ENCODE measurements at places on chromosomes 3 and 15.

DNA sequence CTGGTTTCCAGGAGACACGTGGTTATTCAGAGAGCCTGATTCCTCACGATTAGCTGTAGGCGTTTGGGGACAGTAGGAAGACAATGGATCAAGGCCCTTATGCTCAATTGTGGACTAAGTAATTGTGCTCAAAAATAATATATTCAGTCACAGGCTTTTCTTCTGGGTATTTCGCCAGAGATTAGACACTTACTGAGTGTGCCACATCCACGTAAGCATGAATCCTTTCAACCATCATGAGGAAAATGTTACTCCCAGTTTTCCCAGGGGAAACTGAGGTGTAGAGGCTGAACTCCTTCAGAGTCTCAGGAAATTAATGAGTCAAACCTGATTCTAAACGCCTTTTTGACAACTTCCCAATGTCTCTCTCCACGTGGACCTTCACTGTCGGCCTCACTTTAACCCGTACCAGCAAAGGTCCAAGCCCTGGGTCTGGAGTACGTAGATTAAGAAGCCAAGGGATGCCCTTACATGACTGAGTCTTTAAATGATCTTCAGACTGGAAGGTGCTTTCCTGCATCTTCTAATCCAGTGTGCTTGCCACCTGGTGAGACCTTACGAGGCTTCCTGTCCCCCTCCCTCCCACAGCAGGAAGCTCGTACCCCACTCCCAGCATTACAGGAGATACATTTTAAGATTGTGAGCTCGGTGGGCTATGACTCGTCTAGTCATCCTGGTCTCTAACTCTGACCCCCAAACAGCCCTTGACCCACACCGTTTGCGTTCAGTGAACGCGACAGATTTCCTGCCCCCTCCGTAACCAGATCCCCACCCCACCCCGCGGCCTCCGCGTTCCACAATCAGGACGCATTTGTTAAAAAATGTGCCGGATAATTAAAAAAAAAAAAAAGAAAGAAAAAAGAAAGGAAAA, 1.7 kb downstream of the PKM start:
- no peak for DNase-seq

GRCh38 chr3:193080821-193081365, 160.1 kb upstream of the PLAAT1 start:
- no peak for DNase-seq

- no peak for DNase-seq
Observed at GRCh38 chr3:111852540-111852939, 6.5 kb upstream of the PHLDB2 start.

GRCh38 chr15:81068516-81068915, 65.6 kb upstream of the CFAP161 start:
- DNase-seq = no peak

DNA sequence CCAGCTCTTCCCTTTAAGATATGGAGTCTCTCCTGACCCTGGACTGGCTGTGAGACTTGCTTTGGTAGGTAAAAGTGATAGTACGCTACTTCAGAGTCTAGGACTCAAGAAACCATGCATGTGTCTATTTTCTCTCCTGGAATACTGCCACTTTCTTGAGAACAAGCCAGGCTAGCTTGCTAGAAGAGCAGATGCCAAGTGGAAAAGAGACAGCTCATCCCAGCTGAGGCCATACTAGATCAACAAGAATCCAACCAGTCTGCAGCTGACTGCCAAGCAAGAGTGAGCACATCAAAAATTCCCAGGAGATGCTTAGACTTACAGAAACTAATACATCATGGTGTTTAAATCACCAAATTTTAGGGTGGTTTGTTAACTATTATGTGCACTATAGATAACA, 208.3 kb upstream of the RBMS3 start:
- no peak for DNase-seq

DNA sequence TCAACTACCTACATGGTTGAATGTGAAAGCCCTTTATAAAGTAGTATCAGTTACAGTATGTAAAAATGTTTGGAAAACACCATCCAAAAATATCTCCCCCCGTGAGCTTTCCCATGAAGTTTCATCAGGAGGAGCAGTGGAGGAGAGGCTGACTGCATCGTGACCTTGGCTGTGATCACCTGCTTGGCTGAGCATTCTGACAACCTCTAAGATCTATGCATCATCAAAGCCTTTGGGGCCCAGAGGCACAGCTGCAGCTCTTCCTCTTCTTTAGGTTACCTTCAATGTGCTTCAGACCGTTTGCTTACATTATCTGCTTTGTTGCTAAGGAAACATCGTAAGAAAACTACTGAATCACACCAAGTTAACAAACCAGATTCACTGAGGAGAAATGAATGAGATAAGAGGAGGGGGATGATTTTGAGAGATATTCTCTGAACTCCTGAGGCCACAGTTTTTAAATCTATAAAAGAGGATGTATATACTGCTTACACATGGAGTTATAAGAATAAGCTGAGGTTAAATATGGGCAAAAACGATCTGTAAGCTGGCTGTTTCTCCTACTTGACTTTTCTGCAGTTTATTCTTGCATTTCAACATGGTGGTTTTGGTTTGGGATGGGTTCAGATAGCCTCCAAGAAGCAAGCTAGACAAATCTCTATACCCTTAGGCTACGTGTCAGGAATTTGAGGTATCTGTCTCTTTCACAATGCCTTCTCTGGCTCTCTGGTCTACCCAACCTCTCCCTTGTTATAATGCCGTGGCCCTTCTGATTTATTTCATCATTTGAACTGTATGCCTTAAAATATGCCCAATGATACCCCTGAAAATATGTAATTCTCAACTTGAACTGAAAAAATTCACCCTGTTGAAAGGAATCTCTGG, 4.0 kb downstream of the GCSAM start:
- no peak for DNase-seq

DNA sequence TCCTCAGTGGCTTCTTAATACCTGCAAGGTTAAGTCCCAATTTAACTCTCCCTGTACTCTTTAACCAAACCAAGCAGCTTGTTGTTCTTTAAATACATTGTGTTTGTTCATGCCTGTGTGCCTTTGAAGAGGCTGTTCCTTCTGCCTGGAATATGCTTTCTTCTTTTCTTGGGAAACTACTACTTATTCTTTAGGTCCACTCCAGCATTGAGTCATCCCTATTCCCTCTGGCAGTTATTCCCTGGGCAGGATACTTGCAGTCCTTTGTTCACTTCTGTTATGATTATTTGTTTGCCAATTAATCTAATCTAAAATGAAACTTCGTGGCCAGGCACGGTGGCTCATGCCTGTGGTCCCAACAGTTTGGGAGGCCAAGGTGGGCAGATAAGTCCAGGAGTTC, 139.3 kb downstream of the ZNF609 start:
- no peak for DNase-seq

GRCh38 chr3:154323891-154324738, at the start of gene DHX36:
Gene DHX36 (minus strand): TSS chr3:154324487. CDS start chr3:154324416, 71 bp downstream.
- DNase-seq = peak; percentile 77

DNA sequence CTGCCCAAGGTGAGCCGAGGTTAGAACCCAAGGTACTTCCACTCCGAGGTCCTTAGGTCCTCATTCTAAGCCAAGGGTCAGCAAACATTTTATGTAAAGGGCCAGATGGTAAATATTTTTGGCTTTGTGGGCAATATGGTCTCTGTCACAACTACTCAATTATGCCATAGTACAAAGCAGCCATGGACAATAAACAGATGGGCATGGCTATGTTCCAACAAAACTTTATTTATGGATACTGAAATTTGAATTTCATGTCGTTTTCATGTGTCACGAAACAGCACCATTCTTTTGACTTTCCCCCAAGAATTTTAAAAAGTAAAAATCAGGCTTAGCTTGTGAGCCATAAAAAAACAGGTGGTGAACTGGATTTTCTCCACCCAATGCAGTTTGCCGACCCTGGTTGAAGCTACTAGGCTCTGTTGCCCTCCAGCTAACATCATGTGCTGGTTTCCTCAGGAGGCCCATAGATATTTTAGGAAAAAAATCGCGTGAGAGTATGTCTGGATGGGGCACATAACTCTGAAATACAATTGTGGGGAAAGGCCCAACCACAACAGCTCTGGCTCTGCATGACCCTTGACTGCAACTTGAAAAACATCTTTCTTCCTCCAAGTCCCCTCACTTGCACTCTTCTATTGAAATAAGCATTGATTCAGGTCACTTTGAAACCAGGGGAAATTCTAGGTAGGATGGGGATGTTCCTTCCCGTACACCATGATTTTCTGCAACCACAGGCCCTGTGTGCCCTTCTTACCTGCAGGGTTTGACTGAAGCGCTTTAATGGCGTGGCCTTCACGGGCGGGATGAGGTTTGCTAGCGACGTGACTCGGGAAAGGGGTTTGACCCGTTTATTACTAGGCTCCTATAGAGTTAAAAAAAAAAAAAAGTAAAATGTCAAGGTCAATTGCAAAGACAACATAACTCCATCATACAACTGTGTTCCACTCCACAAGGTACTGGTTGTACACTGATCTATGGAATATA, 28.5 kb downstream of the ARHGEF3 start:
- DNase-seq = no peak

DNA sequence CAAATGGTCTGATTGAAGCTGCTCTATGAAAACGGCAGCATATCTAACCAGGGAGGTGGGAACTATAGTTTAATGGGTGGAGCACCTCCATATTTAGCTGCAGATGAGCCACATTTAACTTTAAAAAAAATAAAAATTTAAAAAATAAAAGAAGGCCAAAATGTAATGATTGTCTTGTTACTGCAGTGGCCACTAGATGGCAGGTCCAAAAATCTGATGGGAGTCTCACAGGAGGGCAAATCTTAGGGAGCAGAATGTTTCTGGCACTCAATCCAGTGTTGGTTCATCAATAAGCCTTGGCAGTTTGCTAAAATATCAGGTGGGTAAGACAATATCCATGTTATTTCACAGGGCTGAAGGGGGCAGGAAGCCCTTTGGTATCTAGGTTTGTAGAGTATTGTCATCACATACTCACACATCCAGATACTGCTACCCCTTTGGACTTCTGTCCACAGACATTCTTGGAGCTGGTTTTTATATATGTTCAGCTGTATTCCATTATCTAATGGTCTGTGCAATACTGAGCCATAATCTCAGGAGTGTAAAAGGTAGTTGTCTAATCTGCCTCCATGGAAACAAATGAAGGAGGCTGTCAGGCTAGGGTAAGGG, 233.3 kb downstream of the TIGIT start:
- no peak for DNase-seq

DNA sequence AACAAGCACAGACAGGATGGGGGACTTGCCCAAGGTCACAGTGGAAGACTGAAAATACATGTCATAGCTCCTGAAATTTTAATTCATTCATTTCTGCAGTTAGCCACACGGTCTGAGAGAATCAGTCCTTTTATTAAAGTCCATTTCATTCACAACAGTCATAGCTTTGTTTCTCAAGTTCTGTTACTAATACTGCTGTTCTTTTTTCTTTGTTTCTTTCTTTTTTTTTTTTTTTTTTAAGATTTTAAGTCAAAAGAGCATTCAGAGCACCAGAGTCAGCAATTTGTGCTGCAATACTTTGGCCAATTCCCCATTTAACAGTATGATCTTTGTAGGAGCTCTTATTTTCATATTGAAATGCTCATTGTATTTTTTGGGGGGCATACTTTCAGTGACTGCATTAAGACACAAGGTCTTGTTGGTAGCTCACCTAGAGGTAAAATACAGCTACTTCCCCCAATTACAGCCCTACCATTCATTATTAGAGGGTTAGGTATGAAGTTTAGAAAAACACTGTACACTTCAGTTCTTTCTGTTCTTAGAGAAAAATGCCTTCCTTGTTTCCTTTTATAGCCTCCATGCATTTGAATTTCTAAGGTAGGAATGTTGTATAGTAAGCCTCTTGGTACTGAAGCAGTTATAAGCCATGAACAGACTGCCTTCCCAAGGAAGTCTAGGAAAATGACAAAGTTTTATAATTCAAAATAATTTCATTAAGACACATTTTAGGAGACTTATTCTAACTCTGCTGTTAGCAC, 9.6 kb downstream of the GALK2 start:
- DNase-seq = no peak

DNA sequence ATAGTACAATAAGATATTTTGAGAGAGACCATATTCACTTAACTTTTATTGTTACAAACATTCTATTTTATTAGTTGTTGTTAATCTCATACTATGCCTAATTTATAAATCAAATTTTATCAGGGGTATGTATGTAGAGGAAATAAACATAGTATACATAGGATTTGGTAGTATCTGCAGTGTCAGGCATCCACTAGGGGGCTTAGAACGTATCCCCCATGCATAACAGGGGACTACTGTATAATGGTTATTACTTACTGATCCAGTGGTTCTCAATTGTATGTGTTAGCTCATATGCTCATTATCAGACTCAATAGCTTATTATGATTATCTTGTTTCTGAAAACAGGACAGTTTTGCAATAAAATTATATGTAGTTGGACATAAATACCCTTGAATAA, 27.6 kb downstream of the CMC1 start:
- DNase-seq = no peak

DNA sequence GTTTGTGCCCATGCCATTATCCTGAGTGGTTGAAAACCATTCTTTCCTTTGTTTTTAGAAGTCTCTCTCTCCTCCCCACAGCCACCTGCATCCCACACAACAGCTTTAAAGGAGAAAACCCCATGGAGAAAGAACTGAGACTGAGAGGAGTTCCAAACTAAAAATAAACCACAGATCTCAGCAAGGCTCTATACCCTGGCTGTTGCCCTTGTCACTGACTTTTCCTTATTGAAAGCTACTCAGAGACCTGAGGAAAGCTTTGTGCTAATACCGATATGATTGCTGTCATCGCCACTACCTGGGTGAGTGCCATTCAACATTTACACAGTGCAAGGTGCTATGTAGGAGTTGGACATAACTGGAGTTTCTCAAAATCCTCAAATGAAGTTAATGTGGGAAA, 55.5 kb upstream of the RASGRP1 start:
- no peak for DNase-seq

DNA sequence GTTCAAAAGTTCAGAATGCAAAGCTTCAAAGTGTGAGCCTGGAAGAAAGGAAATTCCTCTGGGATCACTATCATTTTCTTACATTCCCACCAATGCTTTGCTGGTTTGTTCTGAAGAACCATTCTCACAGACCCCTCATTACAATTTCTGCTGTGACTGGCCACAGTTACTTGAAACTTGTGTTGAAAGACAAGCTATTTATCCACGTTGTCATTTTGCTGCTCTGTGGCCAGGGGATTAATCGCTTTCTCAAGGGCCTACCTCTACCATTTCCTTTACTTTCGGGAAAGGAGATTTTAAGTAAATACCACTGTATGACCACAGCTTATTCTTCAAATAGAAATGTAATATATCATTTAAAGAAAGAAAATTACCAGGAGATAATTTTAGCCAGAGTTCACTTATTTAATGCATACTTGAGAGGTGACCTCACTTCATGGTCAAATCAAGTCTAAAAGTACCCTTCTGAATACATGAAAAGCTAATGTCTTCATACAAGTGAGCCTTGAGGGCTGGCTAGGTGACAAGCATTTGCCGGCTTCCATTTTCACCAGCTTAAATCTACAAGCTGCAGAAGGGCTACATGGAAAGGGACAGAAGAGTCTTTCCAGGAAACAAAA, 69.8 kb upstream of the ROBO2 start:
- no peak for DNase-seq

All from NCI-H2029 treated with DMSO at 0.1 percent for 48 hours (cell line).